Naive thymus-derived CD8-positive, alpha-beta T cell (primary cell): ENCODE measurements at places on chromosomes 1 and 21.

DNA sequence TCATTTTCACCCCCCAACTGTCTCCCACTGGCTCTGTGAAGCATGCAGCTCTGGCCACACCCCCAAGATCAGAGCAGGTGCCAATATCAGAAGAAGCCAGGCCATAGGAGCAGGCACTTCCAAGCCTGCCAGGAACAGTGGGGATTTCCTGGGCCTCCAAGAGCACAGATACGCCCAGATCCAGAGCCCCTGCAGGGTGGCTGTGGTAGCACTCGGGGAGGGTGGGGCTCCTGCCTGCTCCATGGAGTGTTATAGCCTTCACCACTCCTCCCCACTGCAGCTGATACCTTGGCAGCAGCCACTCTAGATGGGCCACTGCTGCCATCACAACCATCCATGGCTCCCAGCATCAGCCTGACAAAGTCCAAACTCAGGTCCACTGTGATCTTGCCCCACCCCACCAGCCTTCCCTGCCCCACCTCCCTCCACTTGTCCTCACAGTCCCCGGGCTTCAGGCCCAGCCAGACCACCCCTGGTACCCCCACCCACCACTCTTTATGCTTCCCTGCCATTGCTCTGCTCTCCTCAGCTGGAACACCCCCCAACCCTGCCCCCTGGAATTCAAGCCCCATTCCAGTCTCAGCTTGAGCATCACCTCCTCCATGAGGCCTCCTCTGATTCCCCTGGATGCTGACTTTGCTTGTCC, 448.3 kb downstream of the MATN1 start:
- DNase-seq, result no peak

GRCh38 chr1:225471109-225471452, 43.2 kb upstream of the LBR start:
- DNase-seq, result no peak

DNA sequence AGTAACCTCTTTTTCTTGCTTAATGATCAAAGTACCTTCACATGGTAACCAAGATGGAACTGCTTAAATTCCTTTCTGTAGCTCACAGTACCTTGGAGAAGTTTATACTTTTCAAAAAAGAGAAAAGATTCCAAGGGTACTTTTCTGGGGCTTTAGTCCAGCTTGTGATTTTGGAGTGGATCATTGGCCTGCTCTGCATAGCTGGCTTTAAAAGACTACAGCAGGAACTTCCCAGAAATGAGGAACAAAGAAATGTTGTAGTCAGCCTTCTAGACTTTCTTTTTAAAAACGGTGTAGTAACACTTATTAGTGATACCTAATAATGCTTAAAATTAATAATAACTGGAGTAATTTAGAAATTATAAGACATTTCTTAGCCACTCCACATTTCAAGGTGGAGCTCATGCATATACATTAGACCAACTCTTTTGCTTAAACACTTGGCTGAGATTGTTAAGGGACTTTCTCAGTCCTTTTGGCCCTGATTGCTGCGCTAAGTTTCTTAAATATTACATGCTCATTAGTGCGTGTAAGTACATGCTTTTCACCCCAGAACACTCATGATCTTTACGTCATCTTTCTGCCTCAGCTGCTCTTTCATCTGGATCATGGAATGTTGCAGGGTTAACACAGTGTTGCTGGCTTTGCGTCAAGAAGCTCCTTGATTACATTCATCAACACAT, 57.3 kb downstream of the SDCCAG8 start:
- DNase-seq, result no peak

GRCh38 chr1:23403735-23404486, 20.6 kb downstream of the TCEA3 start:
- peak; percentile 78 for DNase-seq

- DNase-seq, result no peak
Observed at GRCh38 chr1:172936088-172936645, 114.6 kb downstream of the TNFSF18 start.

DNA sequence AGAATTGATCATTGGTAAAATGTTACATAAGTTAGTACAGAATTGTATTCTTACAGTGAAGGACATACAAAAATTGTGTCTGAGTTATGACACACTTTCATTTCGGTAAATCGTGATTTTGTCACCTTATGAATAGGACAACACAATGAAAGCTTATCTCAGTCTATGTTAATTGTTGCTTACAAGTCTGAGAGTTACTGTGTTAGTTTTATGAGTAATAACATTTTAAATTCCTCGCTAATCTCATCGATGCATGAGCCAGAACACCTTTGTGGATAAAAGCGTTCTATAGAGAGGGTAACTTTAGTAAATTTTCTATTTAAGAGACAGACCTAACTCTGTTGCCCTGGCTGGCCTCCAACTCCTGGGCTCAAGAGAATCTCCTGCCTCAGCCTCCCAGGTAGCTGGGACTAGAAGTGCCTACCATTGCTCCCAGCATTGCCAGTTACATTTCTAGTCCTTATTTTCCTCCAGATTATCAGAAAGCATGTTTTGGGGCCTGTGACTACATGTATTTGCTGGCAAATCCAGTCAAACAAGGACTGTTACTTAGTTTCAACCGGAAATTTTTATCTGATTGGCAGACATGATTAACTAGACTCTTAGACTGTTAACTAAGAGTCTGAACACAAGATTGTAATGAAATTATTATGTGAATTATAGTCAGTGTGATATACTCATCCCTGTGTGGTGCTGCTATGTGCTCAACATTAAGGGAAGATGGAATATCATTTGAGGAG, 3.0 kb downstream of the PRRC2C start:
- DNase-seq, result no peak

DNA sequence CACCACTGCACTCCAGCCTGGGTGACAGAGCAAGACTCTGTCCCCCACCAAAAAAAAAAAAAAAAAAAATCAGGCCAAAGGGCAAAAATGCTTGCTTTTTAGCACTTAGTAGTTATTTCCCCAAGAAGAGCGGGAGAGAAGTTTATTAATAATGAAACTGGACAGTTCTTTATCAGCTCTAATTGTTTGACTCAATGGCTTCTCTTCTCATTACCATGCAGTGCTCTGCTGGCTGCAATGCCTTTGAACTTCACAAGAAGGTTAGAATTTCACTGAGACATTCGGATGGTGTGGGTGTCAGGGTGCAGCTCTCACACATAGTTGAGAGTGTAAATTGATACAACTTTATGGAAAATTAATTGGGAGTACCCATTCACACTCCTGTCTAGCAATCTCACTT, 63.7 kb downstream of the EDARADD start:
- no peak for DNase-seq

- peak; percentile 66 for DNase-seq
Observed at GRCh38 chr1:228378090-228378872, 28.4 kb downstream of the TRIM11 start.

DNA sequence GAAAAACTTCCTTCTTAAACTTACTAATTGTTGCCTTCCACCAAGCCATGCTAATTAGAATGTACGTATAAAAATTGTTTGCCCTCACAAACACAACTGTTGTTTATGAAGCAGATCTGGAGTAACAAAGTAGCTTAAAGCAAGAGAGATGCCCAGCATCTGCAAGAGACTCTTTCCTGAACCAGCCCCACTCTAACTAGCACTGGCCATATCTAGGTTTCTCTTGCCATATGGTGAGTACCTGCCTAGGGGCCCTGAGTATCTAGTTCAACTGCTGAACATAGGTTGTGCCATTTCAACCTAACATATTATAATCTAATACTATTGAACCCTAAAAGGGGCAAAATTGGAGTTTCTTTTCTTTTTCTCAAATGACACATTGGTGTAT, 883.4 kb upstream of the B3GALT2 start:
- no peak for DNase-seq

DNA sequence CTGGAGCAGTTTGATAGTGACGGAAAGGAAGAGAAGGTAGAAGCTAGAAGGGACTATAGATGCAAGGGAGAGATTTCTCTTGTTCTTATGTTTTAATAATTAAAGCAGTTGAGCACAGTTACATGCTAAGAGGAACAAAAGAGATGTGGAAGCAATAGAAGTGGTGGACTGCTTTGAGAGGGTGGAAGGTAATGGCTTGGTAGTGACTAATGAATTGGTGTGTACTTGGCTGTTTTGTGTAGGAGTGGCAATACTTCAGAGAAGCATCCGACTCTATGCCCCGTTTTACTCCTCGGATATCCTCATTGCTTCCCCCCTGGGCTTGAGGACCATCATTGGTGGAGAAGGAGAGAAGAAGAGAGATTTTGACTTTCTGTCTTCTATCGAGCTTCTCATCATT, 12.8 kb downstream of the UTP25 start:
- no peak for DNase-seq

- no peak for DNase-seq
Observed at GRCh38 chr21:36706482-36706852, 7.6 kb downstream of the SIM2 start.

DNA sequence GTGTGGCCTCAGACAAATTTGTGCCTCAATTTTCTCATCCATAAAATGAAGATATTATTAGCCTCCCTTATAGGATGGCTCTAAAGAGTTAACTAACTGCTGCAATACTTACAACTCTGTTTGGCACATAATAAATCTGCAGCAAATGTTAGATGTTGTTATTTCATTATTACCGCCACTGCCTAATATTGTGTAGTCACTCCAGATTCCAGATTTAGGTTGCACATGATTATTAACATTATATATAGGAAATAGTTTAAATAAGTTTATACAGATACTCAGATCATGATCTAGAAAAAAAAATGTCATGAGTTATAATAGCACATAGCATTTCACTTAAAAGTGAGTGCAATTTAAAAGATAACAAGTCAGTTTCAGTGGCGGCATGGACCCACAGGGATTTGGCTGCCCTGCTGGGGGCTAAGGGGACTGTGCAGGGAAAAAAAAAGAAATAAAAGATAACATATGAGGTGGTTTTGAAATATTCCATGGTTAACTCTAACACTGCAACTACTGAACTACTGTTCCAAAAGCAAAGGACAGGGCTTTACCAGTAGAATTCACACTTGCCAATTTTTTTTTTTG, 170.4 kb downstream of the TGFBR3 start:
- DNase-seq, result no peak

GRCh38 chr1:233368789-233369130, 41.2 kb downstream of the MAP3K21 start:
- DNase-seq, result no peak

DNA sequence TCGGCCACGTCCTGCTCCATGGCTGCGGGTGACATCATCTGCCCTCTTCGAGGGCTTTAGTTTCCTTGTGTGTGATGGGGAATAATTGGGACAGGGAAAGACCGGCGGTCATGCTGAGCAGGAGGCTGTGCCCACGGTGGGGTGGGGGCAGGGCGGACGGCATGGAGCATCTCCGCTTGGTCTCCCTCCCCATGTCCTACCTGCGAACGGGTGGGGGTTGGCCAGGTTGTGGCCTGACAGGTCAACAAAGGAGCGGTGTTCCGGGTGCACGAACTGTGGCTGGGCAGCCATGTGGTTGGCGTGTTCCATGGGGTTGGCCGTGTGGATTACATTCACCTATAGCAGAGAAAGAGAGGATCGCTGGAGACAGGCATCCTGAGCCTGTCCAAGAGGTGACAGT, 80.0 kb downstream of the PIK3CD start:
- DNase-seq, result no peak

- DNase-seq, result no peak
Observed at GRCh38 chr1:154733621-154734020, 125.6 kb upstream of the ADAR start.

- no peak for DNase-seq
Observed at GRCh38 chr1:32592943-32593342, 53.7 kb downstream of the ZBTB8A start.

- DNase-seq, result no peak
Observed at GRCh38 chr21:31556662-31557061, 102.8 kb upstream of the SOD1 start.

DNA sequence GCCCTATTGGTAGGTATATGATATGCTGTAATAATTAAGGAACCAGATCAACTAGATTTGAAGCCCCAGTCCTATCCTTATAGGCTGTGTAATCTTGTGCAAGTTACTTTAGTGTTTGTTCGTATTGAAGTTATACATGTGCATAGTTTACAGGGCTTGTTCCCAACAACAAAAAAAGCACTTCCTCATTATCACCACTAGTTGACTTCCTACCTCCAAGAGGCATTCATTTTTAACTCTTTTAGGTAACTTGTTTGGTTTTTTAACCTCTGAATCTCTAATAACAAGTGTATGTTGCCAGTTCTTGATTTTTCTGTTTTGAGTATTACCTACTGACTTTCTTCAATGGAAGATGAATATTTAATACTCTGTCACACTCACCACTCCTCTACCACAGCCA, 71.9 kb downstream of the ST3GAL3 start:
- DNase-seq, result no peak

DNA sequence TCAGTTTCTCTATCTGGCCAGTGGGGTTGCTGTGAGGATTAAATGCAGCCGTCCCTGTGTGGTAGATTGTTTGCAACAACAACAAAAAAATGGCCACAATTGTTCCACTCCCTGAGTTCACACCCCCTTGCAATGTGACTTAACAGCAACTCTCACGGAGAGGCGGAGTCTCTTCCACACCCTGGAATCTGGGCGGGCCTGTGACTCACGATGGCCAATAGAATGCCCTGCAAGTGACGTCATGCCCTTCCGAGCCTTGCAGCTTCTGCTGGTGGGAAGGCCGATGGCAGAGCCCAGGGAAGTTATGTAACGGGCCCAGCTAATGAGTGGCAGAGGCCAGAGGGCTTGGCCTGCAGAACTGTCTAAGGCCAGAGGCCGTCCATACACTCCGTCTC, 87.9 kb downstream of the RIPK4 start:
- no peak for DNase-seq

DNA sequence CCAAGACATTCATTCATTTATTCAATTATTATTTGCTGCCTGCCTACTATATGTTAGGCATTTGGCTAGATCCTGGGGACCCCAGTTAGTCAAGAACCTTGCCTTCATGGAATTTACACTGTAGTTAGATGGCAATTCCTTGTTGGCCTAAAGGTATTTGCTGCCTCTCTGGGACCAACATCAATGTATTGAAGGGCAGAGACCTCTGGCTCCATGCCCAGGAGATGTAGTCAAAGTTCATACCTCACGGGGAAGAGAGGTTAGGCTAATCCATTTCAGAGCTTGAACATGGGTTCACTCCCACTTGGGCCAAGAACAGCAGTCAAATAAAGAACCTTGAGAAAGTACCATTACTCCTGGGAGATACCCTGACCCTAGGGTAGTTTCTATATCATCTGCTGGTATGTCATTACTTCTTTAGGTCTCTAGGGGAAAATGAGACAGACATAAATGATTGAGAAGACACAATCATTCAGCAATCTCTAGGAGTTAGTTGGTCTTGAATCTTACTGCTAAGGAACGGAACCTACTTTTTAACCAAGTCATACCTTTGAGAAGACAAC, 32.0 kb downstream of the SORT1 start:
- DNase-seq, result no peak

GRCh38 chr1:59355361-59355760, 58.5 kb downstream of the FGGY start:
- DNase-seq, result no peak

DNA sequence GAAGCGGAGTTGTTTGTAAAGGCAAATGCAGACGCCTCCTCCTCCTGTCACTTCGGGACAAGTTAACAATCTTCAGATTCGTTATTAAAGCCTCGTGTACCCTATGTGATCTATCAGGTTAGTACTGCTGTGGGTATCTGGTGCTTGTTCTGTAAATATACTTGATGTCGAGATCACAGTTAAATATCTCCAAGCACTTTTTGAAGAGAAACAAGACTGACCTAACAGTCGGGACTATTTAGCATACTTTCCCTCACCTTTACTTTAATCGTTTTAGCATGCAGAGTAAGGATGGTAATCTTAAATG, 710 bp downstream of the KLHL20 start:
- DNase-seq, result no peak
